ENCODE measurements at places on chromosomes 16 and 17.

- no peak for DNase-seq
Measured at GRCh38 chr17:5237541-5238016, 2.9 kb upstream of the SCIMP start.

DNA sequence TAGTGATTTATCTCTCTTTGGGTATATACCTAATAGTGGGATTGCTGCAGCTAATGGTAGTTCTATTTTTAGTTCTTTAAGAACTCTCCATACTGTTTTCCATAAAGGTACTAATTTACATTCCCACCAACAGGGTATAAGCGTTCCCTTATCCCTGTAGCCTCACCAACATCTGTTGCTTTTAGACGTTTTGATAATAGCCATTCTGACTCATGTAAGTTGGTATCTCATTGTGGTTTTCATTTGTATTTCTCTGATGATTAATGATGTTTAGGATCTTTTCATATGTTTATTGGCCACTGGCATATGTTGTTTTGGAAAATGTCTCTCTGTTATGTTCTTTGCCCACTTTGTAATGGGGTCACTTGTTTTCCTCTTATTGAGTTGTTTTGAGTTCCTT is 88.5 kb upstream of the ZNF267 start:
- no peak for DNase-seq

GRCh38 chr17:1870592-1870991 is 40.8 kb downstream of the RPA1 start:
- DNase-seq: no peak

- peak; percentile 88 for DNase-seq
Measured at GRCh38 chr17:76726776-76727718, at the start of gene METTL23. METTL23 (plus strand) TSS chr17:76726839; CDS start chr17:76729711, 2,872 bp downstream.

DNA sequence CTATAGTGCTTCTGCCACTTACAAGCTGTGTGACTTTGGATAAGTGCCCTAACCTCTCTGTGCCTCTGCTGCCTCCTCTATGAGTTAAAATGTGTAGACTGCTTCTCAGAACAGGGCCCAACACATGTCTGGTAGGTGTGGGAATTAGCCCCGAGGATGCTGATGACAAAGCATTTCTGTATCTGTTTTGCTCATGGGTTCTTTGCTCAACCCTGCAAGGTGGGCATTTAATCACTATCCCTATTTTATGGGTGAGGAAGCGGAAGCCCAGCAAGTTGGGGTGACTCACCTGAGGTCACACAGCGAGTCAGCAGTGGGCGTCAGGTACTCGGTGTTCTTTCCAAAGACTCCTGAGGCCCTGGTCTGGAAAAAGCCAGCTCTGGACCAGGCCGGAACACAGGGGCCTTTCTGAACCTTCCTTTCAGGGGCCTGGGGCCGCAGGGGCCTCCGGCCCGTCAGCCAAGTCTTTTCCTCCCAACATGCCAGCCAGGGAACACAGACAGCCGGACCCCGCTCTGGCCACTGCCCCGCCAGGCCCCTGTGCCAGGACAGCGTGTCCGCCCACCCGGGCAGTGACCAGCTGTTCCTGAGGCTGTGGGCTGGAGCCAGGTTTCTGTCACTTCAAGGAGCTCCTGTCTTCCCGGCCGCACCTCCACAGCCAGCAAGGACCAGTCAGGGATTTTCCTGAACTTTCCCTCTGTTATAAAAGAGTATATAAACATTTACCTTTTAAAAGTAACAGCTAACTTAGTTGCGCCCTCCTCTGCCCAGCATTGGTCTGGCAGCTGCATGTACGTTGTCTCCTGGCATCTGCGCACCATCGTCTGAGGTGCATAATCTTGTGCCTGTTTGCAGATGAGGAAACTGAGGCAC is 62.5 kb downstream of the SREBF1 start:
- DNase-seq: no peak

DNA sequence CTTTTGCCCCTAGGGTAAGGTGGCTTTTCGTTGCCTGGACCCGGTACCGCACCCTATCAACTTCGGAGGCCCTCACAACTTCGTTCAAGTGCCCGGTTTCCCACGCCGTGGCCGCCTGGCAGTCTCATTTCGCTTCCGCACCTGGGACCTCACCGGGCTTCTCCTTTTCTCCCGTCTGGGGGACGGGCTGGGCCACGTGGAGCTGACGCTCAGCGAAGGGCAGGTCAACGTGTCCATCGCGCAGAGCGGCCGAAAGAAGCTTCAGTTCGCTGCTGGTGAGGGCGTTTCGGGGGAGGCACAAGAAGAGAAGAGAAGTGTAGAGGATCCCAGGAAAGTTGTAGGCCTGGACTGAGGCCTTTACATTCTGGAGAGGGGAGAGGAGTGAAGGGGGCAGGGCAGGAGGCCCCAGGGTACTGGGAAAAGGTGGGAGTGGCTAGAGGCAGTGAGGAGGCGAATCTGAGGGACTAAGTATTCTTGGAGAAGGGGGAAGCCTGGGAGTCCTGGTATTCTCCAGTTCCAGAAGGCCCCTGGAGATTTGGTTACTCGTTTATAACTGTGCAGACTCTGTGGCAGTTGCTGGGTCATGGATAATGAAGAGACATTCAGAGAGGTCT is 5.5 kb downstream of the CNTNAP1 start:
- DNase-seq: no peak

GRCh38 chr16:66369055-66369592 is 2.6 kb downstream of the CDH5 start:
- DNase-seq: no peak

- no peak for DNase-seq
Measured at GRCh38 chr16:50533317-50533716, 14.9 kb upstream of the NKD1 start.

DNA sequence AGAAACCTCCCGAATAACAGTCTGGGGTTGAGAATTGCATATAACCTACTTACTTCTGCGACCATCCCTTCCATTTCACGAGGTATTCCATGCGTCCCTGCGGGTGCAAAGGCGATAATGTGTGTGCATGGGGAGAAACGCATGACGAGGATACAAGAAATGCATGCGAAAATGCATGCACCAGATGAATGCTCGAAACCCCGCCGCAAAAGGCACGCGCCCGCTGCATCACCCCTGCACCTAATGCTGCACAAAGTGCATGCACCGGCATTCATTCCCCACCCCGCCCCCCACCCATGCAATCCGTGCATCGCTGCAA is 474 bp downstream of the CBX8 start:
- DNase-seq: no peak

- no peak for DNase-seq
Measured at GRCh38 chr17:31286587-31286986, 10.5 kb downstream of the OMG start.

GRCh38 chr17:58028578-58028977 is 21.5 kb upstream of the SRSF1 start:
- no peak for DNase-seq

DNA sequence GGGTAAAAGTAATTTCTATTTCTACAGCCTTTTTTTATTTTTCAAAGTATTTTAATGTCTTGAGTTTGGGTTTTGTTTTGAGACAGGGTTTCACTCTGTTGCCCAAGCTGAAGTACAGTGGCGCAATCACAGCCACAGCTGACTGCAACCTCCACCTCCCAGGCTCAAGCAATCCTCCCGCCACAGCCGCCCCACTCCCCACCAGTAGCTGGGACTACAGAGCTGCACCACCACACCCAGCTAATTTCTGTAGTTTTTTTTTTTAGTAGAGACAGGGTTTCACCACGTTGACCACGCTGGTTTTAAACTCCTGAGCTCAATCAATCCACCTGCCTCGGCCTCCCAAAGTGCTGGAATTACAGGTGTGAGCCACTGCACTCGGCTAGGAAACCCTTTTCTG is 44.0 kb downstream of the TUBD1 start:
- DNase-seq: no peak

DNA sequence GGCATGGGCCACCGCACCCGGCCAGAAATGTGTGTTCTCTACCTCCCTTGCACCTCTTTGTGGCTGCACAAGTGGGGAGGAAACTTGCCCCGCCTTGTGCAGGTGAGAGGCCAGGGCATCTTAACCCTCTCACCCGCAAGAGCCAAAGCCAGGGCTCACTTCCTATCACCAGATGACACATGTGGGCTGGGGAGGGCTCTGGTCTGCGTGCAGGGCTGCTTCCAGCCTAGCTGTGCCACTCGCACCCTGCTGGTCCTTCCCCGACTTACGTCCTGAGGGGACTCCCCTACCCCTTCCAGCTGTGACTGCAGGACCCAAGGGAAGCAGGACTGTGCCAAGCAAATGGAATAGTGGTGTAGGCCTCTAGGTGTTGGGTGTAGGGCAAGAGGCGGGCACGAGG is 6.9 kb downstream of the MIEF2 start:
- DNase-seq: no peak

GRCh38 chr17:13735861-13736260 is 134.1 kb upstream of the HS3ST3A1 start:
- DNase-seq: no peak

GRCh38 chr17:55154101-55154500 is 110.7 kb upstream of the HLF start:
- no peak for DNase-seq

DNA sequence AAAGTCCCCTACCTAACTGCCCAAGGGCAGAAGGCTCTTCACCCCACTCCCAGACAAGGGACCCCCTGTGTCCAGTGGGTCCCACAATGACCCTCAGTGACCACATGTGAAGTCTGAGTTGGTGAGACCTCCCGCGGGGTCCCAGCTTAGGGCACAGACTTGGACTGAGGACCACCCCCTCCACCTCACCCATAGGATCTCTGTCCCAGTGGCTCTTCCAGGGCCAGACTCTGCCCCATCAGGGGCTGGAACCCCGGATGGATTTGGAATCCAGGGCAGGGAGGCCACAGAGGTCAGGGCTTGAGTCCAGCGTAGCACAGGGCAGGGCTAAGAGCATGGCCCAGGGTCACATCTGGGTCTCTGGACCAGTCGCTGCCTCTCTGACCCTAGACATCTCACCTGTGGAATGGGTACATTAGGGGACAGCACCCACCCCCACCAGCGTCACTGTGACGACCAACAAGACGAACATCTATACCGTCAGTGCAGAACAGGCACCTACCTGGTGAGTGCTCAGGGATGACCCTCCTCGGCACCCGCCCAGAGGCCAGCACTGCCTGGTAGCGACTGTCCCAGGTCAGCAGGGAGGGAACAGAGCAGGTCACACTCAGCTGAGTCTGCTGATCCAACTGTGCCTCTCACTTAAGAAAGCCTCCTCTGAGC is 37.7 kb downstream of the TNFRSF13B start:
- no peak for DNase-seq

DNA sequence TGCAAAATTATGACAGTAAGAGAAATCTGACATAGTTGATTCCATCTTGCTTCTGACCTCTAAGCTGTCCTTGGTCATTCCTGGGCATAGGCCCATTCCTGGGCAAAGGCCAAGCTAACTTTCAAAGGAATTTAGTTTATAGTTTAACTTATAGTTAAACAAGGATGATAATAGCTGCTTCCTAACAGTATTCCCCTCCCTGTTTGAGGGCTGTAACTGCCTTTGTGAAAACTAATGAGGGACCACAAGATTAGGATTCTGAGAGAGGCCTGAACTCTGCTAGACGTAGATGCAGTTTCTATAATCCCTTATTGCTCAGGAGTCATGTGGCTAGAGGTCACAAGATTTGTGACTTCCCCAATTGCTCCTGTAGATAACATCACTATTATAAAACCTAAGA is 80.2 kb upstream of the ASIC2 start:
- no peak for DNase-seq

DNA sequence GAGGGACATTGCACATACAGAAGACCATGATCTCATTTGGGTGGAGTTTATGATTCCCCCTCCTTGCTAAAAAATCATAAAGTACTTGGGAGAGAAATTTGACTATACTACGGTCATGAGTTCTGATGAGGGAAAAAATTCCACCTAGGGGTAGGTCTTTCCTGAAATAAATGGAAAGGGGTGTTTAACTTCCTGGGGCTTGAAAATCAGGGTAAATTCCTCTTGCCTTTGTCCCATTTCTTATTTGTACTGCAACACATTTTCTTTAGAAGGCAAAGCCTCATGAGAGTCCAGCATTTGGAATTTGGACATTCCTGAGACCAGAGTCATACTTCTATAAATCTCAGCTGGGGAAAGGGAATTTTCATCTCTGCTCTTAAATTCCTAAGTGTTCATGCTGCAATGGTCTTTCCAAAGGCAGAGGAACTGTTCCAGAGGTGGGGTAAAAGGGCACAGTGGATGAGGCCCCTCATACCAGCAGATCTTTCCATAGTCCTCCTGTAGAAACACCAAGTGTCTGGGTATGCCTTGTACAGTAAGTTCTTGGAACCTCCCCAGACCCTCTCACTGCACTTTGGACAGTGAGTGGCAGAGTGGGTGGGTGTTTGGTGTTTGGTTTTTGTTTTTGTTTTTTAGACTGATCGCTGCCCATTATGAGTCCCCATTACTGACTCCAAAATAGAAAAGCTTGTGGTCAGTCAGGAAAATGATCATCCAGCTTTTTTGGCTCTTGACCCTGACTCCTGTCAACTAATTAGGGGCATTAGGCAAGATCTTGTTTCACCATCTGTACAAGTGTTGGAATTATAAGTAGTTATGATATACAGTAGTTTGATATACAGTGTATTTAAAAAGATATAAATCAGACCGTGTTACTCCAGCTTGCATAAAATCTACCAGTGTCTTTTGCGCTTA is 6.0 kb downstream of the LYRM1 start:
- no peak for DNase-seq

DNA sequence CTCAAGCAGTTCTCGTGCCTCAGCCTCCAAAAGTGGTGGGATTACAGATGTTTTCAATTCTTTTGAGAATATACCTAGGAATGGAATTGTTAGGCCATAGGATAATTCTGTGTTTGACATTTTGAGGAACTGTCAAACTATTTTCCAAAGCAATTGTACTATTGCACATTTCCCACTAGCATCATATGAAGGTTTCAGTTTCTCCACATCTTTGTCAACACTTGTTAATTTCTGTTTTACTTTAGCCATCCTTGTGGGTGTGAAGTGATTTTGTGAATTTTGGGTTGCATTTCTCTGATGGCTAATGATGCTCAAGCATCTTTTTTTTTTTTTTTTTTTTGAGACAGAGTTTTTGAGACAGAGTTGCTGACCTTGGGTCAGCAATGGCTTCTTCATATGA is 6.2 kb downstream of the NT5M start:
- DNase-seq: no peak

DNA sequence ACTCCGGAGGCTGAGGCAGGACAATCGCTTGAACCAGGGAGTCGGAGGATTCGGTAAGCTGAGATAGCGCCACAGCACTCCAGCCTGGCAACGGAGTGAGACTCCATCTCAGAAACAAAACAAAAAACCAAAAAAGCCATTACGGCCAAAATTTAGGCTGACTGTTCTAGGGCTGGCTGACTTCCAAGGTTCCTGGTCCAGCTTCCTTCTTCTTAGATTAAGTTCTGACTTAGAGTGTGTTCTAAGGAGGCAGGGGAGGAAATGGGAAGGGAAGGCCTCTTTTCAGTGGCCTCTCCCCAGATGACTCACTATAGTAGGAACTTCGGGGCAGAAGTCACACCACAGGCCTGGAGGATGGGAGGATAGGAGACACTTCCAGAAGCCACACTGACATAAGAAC is 27.7 kb upstream of the CLEC18B start:
- DNase-seq: no peak

- no peak for DNase-seq
Measured at GRCh38 chr17:42329025-42329976, 41.0 kb downstream of the STAT5A start.

DNA sequence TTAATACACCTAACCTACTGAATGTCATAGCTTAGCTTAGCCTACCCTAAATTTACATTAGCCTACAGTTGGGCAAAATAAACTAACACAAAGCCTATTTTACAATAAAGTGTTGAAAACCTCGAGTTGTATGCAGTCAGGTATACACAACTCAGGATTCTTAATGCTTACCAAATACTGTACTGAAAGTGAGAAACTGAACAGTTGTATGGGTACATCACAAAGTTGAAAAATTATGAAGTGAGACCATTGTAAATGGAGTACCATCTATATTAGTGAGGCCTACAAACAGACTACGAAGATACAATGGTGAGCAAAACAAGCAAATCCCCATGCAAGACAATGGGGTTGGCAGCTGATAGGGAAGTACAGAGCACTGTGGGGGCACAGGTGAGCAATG is 79.7 kb downstream of the VAT1L start:
- DNase-seq: no peak

Measured in T follicular helper cell (primary cell).